DMS53 (cell line): ENCODE measurements at places on chromosomes 11 and 22.

DNA sequence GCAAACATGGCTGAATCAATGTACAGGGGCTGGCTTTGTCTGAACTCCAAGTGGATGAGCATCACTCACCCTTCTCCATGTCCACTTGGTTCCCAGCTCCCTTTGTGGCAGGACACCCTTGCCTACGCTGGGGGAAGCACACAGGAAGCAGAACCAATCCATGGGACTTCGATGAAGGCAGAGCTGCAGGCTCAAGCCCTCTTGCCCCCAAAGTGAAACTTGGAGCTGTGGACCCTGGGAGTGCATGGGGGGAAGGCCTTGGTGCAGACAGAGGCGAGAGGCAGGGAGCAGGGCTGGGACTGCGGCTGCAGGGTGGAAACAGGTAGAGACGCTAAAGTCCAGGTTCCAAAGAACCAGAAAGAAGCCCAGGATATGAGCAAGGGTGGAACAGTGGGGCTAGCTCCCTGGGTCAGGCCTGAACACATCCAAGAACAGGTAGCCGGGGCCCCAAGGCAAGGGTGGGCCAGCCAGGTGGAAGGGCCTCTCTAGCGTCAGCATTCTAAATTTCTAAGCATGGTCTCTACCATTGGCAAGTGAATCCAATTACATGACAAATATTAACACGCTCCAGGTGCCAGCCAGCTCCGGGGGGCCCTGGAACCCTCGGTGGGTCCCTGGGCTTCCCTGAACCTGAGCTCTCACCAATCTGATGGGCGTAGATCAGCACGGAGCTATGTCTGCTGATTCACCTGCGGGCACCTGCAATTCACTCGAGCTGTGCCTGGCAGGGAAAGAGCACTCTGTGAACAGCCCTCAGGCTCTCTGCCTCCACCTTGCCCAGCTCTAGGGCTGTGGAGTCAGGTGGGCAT is 532.8 kb downstream of the BRD1 start:
- no peak for DNase-seq

DNA sequence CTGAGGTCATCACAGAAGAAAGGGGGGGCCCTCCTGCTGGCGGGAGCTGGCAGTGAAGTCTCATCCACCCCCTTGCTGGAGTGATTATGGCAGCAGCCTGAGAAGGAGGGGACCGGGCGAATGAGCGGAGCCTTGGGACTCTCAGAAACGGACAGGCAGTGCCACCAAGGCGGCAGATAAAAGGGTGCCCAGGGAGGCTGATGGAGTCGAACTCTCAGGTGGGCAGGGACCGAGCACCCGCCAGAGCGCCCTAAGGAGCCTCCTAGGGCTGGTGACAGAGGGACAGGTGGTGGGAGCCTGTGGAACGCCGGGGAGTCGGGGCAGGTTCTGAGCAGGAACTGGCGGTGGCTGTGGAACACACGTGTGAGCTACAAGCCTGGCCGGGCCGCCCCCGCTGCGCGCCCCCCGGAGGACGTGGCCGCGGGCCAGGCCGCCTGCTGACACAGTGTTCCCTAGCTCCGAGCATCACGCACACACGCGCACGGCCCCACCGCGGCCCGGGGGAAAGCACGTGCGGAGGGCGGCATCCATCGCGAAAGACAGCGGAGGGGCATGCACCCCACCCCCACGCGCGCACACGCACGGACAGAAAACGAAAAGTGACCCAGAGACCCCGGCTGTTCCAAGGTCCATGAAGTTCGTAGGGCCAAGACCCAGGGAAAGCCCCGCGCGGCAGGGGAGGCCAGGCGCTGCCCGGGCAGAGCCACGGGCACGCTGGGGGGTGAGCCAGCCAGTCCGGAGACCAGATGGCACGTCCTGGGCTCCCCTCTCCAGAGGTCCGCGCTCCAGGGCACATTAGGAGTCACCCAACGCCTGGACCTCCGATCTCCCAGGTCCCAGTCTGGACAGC is 1.0 kb downstream of the VWCE start:
- peak; percentile 86 for DNase-seq

DNA sequence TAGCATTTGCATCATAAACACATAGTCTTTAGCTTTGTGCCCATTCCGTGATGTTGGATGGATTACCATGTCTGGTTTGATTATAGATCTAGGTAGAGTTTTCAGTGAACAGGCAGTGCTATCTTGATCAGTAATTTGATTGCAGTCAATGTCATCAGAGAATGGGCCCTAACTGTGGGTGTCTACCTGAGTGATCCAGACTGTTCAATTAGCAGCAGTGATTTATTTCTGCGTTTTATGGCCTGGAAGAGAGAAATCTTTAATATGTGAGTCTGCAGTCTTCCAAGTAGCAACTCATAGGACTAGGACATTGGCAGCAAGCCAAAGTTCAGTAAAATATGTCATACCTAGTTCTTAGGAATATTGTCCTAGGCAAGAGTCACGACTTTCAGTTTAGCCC is 80.3 kb downstream of the CASP12 start:
- DNase-seq, result no peak

GRCh38 chr11:117490911-117491310 is 163.3 kb downstream of the CEP164 start:
- DNase-seq, result no peak

GRCh38 chr11:68381716-68382115 is 69.3 kb downstream of the LRP5 start:
- DNase-seq, result peak; percentile 72

- DNase-seq, result peak; percentile 31
Measured at GRCh38 chr11:74024261-74025029, 15.6 kb upstream of the UCP3 start.

- DNase-seq, result no peak
Measured at GRCh38 chr22:40108396-40108795, 69.3 kb upstream of the TNRC6B start.

DNA sequence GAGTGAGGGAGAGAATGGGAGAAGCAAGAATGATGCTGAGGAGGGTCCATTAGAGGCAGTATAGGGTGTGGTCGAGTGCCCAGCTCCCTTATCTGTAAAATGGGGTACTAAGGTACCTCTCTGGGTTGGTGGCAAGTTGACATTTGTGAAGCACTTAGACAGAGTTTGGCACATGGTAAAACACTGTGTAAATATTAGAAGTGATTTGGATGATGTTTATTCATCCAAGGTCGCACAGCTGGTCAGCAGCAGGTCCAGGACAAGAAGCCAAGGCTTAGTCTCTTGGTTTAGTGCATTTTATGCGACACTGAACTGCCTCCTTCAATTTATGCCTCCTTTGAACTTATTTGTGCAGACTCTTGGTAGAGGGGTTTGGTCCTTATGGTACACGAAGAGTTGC is 19.4 kb downstream of the KREMEN1 start:
- peak; percentile 4 for DNase-seq

DNA sequence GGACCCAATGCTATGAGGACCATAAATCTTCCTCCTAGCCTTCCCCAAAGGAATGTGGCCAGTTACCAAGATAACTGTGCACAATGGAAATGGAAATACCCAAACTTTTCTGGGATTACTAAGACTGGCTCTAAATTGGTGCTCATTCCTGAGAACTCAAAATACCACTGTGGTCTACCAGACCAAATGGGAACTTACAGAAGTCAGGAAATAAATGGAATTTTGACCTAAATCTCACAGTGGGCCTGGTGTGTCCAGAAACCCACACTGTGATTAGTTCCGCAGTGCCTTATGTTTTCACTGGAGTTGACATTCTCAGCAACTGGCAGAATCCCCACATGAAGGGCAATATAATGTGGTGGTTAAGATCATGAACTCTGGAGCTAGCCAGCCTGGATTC is 99.4 kb upstream of the ZC3H12C start:
- DNase-seq, result no peak

- DNase-seq, result peak; percentile 84
Measured at GRCh38 chr11:123111465-123111864, 49.5 kb upstream of the HSPA8 start.

DNA sequence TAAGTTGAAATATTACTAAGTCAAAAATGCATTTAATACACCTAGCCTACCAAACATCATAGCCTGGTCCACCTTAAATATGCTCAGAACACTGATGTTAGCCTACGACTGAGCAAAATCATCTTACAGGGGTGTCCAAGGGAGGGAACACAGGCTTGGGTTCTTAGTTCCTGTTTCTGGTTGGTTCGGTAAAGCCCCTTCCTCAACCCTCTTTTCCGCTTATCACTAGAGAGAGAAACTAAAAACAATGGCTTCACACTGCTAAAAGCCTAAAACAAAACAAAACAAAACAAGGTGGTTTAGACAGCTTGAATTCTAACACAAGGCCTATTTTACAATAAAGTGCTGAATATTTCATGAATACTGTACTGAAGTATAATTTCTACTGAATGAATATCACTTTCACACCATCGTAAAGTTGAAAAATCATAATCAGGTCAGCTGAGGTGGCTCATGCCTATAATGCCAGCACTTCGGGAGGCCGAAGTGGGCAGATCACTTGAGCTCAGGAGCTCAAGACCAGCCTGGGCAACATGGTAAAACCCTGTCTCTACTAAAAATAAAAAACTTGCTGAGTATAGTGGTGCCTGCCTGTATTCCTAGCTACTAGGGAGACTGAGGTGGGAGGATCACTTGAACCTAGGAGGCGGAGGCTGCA is 118.0 kb downstream of the SIK3 start:
- no peak for DNase-seq

GRCh38 chr11:42996421-42997307 is 315.1 kb upstream of the API5 start:
- DNase-seq, result no peak

GRCh38 chr11:129298988-129299387 is 76.7 kb upstream of the BARX2 start:
- DNase-seq, result peak; percentile 62

- peak; percentile 67 for DNase-seq
Measured at GRCh38 chr22:29382580-29383302, 5.6 kb downstream of the AP1B1 start.

GRCh38 chr22:35479359-35479758 is 61.3 kb upstream of the RASD2 start:
- no peak for DNase-seq

DNA sequence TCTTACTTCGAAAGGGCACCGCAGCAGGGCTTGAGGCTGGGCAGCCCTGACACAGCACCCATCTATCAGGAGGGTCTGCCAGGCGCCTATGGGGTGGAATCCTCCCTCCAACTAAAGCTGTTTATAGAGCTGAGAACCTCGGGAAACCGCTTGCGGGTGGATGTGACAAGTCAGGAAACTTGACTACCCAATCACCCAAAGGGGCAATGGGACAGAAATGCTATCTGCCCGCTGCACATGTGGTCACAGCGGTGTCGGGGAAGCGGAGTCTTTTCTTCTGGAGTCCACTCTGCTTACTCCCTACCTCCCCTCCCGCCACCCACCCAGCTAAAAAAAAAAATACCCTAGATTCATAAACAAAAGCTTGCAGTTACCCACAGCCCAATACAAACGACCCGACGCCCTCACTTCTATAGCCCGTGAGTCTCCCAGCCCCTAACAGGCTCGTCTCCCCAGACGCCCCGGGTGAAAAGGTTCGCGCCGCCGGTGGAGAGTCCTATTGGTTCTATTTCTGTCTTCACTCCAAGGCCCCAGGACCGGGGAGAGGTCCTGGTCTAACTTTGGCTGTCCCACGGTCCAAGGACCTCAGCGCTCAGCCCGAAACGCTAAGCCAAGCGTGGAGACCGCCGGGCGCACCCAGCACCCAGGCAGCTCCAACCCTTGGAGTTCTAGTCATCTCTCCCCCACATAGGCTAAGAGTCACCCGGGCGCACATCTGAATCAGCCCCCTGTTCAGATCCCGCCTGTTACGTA is 1.4 kb downstream of the TRPC6 start:
- DNase-seq, result peak; percentile 46

- no peak for DNase-seq
Measured at GRCh38 chr11:119422809-119423508, at the start of gene THY1. Gene THY1 (minus strand): TSS chr11:119423172. CDS start chr11:119420905, 2,267 bp downstream.

DNA sequence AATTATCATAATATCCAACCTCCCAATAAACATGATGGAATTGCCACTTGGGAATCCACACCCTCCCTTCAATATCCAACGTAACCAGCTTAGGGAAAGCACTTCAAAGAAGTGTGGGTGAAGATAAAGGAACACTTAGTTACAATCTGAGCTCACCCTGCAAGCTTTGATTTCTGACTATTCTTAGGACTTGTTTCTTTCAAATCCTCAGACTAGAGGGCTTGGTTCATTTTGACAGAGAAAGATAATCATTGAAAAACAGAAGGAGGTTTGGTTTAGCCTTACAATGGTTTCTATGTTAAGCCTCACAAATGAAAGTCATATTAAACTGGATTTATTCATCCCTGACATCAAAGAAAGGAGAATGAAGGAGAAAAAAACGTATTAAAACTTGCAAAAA is 57.9 kb upstream of the SYT13 start:
- DNase-seq, result no peak

DNA sequence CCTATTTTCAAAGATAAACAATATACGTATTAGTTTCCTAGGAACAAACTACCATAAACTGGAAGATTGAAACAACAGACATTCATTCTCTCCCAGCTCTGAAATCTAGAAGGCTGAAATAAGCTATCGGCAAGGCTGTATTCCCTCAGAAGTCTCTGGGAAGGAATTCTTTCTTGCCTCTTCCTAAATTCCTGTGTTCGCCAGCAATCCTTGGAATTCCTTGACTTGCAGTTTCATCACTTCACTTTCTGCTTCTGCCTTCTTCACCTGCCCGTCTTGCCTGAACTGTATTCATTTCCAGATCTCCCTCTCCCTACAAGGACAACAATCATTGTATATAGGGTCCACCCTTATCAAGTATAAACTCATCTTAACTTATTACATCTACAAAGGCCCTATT is 17.7 kb upstream of the PRDM10 start:
- no peak for DNase-seq

DNA sequence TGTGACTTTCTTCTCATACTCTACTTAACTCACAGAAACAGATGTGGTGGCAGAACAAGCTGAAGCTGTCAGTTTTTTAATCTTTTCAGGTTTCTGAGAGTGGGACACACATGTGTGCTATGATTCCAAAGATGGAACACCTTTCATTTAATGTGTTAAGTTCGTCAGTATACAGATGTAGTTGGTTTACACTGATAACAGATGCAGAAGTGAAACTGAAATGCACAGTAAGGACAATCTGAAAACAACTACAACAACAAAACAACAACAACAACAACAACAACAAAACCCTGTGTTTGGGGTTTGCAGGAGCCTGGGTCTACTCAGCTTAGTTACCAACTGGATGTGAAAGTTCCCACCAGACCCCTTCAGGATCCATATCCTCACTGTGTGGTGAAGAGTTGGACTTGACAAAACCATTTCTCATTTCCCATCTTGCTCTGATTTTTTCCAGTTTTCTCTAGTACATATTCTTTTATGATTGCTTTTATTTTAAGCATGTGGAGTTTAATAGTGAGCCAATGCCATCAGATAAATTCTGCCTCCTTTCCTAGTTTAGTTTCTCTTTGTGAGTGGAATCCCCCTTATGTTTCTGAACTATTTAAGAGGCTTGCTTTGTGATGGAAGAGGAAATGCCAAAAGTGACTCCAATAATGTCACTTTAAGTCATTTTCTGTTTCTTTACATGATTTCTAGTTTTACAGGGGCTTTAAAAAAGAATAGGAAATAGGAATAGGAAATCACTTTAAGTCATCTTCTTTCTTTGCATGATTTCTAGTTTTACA is 47.8 kb downstream of the ARHGAP42 start:
- no peak for DNase-seq
